ENCODE measurements at places on chromosomes 2 and 18.

DNA sequence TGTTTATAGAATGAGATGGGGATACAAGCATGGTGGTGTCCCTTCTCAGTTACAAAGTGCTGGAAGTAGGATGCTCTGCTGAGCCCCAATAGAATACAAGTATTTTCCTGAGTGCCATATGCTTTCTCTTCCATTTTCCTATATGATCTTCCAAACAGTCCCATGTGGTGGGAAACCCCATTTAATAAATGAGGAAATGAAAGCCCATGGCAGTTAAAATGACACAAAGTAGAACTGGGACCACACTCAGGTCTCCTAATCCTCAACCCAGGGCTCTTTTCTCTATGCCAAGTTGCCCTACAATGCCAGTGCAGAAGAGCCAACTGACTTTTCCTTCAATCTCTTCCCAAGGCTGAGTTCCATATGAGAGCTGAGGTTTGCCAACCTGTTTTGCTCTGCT is 210.2 kb upstream of the FBXO11 start:
- DNase-seq = no peak

GRCh38 chr2:161096336-161096735 is 63.9 kb upstream of the TANK start:
- DNase-seq = no peak

- DNase-seq = no peak
Observed at GRCh38 chr18:29523371-29523770, 1346.4 kb upstream of the CDH2 start.

DNA sequence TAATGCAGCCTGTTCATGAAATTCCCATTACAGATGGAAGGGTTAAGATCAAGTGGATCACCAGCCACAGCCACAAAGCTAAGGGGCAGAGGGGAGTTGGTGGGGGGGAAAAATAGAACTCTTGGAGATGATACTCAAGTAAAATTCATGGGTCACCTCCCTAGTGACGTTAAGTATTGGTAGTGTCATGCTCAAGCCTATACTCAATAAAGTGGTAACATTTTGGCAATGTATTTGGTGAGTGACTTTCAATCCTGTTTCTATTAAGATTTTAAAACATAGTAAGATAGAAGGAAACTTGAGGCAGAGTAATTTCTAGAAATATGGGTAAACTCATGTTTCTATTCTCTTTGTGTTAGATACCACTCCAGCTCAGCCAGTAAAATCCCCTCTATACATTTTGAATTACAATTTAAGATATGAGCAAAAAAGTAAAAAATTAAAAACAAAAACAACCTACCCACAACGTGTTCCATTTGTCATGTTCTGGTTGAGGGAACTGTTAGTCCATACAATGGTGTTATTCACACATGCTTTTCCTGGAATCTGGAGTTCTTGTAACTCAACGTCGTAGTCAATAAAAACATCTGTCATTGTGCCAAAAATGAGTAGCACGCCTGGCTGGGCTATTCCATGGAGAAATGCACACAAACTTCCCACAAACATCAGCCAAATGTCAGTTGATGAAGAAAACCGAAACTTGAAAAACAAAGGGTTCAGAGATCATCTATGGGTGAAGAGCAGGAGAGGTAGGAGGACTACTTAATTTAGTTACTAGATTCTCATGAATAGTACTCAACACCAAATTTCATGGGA is 18.1 kb downstream of the ABCB11 start:
- DNase-seq = no peak

- DNase-seq = peak; percentile 14
Observed at GRCh38 chr2:20225294-20226151, 593 bp upstream of the SDC1 start.

All from GF-D8 (cell line).